ENCODE measurements at places on chromosomes 1 and 21.

GRCh38 chr1:74199504-74199903 is 1.5 kb downstream of the FPGT start:
- no peak for DNase-seq

DNA sequence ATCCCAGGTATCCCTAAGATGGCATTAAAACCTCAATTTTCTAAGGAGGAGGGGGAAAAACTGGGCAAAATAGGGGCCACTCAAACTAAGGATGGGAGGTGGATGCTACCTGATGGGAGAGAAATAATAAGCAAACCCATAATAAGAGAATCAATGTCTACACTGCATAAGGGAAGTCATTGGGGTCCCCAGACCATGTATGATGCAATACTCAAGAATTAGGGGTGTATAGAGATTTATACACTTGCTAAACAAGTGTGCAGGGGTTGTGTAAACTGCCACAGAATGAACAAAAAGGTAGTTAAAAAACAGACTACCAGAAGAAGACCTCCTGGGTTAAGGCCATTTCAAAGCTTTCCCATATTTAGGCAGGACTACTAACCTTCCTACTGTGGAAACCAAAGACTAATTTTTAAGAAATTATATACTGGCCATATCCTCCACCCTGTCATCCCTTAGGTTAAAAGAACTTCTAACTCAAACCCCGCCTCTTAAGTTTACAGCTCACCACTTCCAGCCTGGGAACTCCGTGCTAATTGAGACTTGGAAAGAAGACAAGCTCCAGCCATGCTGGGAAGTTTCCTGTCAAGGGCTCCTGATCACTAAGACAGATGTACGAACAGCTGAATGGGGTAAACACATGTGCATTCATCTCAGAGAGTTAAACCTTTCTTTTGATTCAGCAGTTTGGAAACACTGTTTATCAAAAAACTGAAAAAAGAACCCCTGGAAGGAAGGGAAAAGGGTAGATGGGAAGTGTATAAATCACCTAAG is 64.4 kb upstream of the TLR5 start:
- DNase-seq = no peak

DNA sequence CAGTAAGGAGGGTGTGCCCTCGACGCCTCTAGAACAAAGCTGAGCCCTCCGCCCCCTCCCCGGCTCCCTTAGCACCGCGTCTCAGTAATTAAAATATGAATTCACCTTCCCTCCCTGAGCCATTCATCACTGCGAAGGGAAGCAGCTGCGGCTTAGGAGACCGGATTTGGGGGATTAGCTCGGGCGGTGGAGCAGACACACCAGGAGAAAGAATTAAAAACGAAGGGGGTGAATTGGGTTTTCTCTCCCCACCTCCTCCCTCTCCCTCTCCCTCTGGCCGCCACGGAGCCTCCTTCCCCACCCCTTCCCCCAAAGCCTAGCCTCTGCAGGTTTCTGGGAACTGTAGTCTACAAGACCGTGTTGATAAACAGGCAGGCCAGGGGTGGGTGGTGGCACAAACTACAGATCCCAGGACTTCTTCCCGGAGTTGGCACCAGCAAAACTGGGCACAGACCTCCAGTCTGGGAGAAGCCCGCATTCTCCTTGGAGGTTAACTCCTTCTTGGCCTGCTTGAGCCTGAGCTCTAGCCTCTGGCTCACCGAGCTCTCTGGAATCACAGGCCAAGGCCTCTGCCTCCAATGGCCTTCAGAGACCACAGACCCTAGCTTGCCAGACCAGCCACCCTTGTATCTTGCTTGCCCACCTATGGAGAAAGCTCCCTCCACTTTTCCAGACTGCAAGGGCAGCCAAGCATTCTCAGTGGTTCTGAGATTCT is 10.8 kb downstream of the BLACAT1 start:
- no peak for DNase-seq

DNA sequence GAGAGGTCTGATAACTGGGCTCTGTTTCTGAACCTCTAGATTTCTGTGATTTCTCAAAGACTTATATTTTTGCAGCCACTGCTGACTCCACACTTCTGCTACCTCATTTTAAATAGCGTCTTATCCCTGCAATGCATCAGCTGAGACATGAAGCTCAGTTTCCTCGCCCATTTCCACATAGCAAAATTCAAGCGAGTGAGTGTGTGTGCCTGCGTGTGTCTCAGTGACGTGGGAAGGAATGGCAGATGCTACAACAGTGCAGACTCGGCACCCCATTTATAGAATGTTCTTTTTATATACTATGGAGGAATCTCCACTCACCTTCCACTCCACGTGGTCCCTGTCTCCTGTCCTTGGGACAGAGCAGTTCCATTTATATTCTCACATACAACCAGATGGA is 35.7 kb downstream of the ZMYND12 start:
- no peak for DNase-seq

DNA sequence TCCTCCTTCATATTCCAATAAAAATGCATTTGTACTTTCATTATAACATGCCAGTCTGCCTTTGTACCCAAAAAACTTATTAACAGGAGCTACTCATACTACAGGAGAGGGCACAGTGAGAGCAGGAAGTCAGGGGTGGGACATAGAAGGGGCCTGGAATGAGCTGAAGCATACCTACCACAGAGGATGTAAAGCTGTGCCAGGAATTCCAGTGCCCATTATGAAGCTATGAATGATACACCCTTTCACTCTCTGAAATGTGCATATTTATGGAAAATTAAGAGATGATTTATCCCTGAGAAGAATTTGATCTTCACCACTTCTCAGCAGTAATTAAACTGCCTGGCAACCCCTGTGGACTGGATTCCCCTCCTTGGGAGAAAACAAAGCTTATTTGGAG is 65.8 kb downstream of the ATP5PO start:
- DNase-seq = no peak

- no peak for DNase-seq
Measured at GRCh38 chr1:110266834-110267233, 56.7 kb downstream of the KCNC4 start.

All from NCI-H2081 treated with DMSO at 0.1 percent for 48 hours (cell line).